ENCODE measurements at places on chromosomes 7 and 10.

DNA sequence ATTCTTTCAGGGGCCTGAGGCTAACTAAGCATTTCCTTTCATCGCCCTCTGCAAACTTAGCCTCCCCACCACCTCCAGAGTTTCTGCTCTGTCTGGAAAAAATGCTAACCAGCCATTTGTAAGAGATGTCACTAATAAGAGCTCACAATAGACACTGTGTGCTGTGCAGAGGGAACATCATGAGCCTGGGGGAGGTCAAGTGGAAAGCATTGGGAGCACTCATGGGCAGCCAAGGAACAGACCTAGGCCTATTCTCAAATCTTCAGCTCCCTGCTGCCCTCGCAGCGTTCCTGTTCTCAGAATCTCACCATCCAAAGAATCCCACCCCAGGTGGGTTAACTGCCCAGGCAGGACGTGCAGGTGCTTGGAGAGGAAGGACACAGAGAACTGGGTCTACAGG is 27.1 kb upstream of the GPAM start:
- DNase-seq, result no peak

- peak; percentile 17 for DNase-seq
These were observed 1.5 kb downstream of the KMT2E start for GRCh38 chr7:105015390-105015965.

DNA sequence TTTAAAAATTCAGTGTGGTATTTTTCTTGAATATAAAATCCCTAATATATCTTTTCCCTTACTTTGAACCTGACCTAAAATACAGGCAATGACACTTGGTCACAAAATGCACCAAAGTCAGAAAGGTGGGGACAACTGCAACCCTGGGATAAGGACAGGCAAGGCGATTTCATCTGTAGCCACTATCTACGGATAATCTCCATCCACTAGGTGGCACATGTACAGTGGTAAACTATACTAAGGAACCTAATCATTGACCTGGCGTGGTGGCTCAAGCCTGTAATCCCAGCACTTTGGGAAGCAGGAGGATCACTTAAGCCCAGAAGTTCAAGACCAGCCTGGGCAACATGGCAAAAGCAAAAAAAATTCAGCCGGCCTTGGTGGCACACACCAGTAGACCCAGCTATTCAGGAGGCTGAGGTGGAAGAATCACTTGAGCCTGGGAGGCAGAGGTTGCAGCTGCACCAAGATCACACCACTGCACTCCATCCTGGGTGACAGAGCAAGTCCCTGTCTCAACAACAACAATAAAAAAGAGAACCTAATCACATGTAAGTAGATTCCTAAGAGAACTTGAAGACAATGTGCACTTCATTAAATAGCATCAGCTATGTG is 98.9 kb downstream of the KMT2C start:
- no peak for DNase-seq

- no peak for DNase-seq
These were observed 1174.6 kb upstream of the LRRTM3 start for GRCh38 chr10:65751218-65751617.

DNA sequence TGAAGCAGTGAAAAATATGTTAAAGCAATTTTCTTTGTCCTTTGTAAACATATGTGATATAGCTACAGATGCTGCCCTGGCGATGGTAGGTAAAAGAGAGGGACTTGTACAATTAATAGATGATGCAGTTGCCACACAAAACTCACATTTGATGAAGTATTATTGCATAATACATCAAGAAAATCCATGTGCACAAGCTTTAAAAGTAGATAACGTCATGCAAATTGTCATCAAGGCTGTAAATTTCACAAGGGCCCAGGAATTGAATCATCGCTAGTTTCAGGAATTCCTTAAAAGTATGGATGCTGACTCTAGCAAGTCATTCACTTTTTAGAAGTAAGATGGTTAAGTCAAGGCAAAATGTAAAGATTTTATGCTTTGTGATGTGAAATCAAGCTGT is 10.0 kb downstream of the CYP3A5 start:
- DNase-seq, result no peak

Data from stimulated activated CD4-positive, alpha-beta T cell treated with anti-CD3 and anti-CD28 coated beads, Interleukin-4, amount 100 ng/mL, for 1 hour (primary cell).